ENCODE measurements at places on chromosomes 5 and 9. TPM values are rescaled to one million over a fixed set of nuclear protein-coding genes. Genes with fewer than 3 reads are reported as not detected.

The GPRIN1 gene
- 9.2 TPM for total RNA-seq

The CNTLN gene
- total RNA-seq, result 4.3 TPM

The PRSS3 gene
- total RNA-seq, result 8.7 TPM

The IL7R gene
- 0.30 TPM for total RNA-seq

The DEPDC1B gene
- total RNA-seq, result 15.4 TPM

The ISL1 gene
- not detected for total RNA-seq

The BARHL1 gene
- 0.03 TPM for total RNA-seq

The PROB1 gene
- total RNA-seq, result 0.19 TPM

The FOXD4L3 gene
- 0.14 TPM for total RNA-seq

The LYSMD3 gene
- total RNA-seq, result 10.7 TPM
